ENCODE measurements at places on chromosomes 2 and 18. TPM values are rescaled to one million over a fixed set of nuclear protein-coding genes. Genes with fewer than 3 reads are reported as not detected.

The BOLA3 gene
- 85.4 TPM for total RNA-seq

The MAT2A gene
- total RNA-seq = 364 TPM

The FSHR gene
- not detected for total RNA-seq

The TIA1 gene
- 111 TPM for total RNA-seq

- no peaks in the 10 kb centered on the region for H3K27me3 ChIP-seq
- no peak for DNase-seq
- peaks cover 39% of the 10 kb centered on the region for H3K4me1 ChIP-seq
Measured at GRCh38 chr2:68762665-68763064, 28.1 kb downstream of the ARHGAP25 start.

DNA sequence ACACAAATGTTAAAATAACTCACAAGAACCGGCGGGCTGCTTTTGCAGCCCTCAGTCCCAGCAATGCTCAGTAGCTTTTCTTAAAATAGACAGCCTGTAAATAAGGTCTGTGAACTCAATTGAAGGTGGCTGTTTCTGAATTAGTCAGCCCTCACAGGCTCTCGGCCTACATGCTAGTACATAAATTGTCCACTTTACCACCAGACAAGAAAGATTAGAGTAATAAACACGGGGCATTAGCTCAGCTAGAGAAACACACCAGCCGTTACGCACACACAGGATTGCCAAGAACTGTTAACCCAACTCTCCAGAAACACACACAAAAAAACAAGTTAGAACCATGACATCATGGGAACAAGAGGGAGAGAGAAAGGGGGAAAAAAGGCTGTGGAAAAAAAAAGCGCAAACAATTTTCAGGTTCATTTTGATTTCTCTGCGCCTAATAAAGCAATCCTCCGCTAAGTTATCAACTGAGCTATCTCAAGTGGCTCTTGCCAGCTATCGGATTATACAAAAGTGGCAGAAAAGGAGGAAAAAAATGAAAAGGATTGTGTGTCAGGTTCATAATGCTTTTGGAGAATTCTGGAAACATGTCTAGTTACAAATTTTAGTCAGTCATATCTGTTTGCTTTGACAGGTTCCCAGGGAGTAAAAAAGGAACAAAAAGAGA lies 89.1 kb downstream of the ZEB2 start:
- no peaks in the 10 kb centered on the region for H3K27me3 ChIP-seq
- no peak overlapping the region for H3K4me3 ChIP-seq
- H3K27ac ChIP-seq = no peak overlapping the region
- H3K4me1 ChIP-seq = peaks cover 21% of the 10 kb centered on the region
- DNase-seq = peak; percentile 19

DNA sequence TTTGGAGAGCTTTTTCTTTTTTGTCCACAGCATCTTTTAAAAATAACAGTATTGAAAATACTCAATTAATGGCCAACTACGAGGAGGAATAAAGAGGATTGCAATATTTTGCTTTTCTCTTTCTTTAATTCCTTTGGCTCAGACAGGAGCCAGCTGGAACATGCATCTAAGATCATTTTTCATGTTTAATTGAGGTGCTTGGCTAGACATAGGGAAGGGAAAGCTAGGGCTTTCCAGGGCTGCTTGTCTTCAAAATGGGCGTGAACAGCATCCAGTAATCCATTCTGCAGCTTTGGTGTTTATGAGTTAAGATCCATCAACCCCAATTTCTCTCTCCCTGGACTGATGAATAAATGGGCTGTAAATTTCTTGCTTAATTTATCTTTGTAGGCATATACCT lies 323.0 kb downstream of the PTPRM start:
- peaks cover 14% of the 10 kb centered on the region for H3K4me1 ChIP-seq
- no peaks in the 10 kb centered on the region for H3K36me3 ChIP-seq
- H3K27ac ChIP-seq = no peak overlapping the region
- no peak for DNase-seq
- no peaks in the 10 kb centered on the region for H3K27me3 ChIP-seq

GRCh38 chr2:217789736-217790181 lies 213.0 kb downstream of the TNS1 start:
- H3K4me3 ChIP-seq = no peak overlapping the region
- no peak overlapping the region for H3K27ac ChIP-seq
- no peaks in the 10 kb centered on the region for H3K4me1 ChIP-seq
- no peaks in the 10 kb centered on the region for H3K27me3 ChIP-seq
- H3K36me3 ChIP-seq = peaks cover 3% of the 10 kb centered on the region
- no peak for DNase-seq

DNA sequence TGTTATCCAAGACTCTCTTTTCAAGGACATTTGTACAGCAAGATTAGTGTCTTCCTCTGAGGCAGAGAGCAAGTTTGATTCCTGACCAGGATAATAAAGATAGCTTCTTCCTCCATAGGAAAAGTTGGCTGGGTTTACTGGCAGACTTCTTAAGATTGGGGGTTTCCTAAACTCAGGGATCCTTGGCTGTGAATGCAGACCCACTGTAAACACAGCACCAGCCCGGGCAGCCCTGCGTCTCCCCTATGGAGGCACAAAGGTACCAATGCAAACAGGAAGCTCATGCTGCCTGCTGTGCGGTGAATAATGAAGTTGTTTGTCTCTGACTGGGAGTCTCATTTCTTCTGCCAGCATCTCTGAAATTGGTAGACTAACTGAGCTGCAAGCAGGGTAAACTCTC lies 96.2 kb upstream of the ARHGAP28 start:
- H3K4me1 ChIP-seq = no peaks in the 10 kb centered on the region
- H3K4me3 ChIP-seq = no peak overlapping the region
- no peak for DNase-seq
- H3K27ac ChIP-seq = no peak overlapping the region
- H3K36me3 ChIP-seq = no peaks in the 10 kb centered on the region

DNA sequence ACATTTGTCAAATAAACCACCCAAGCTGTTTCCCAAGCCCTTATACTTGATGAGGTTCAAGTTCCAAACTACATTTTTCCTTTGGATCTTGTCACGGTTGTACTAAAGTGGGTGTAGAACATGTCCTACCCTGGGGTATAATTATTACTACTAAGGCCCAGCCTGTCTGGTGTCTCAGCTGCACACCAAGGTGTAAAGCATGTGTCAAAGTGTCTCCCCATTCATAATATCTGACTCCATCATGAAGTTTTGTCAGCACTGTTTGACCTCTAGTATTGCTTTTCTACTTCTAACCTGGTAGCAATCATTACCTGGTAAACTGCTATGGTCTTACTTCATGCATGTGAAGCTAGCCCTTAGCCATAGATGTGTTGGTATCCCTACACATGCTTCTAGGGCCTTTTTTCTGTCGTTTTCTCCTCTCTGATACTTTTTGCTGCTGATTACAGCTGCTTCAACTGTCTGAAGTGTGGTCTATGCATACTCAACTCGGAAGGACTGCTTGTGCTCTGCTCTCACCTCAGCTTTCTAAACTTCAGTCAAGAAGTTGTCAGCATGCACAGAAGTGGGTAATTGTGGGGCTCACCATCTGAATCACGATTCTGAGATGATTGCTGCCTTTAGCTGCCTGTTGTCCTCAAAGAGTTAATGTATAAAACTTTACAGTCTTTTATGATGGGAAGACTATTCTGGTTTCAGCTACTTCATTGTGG lies 445.7 kb upstream of the TRIB2 start:
- no peak overlapping the region for H3K4me3 ChIP-seq
- no peak overlapping the region for H3K27ac ChIP-seq
- H3K4me1 ChIP-seq = no peaks in the 10 kb centered on the region

DNA sequence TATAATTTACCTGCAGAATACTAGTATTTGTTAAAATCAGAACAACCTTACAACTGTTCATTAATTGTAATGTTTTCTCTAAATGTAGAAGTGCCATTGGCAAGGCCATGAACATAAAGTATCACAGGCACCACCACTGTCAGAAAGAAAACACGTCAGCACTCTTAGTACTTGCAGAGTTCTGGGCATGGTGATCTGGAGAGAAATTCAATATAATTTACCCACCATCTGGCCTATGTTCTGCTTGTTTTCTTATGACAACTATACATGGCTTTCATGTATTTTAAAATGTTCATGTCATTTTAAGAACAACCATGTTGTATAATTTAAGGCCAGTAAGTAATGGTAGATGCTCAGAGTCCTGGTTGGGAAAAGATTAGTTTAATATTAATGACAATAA lies 114.2 kb upstream of the SULT1C3 start:
- H3K4me3 ChIP-seq = no peak overlapping the region
- no peak for DNase-seq
- no peak overlapping the region for H3K27ac ChIP-seq

DNA sequence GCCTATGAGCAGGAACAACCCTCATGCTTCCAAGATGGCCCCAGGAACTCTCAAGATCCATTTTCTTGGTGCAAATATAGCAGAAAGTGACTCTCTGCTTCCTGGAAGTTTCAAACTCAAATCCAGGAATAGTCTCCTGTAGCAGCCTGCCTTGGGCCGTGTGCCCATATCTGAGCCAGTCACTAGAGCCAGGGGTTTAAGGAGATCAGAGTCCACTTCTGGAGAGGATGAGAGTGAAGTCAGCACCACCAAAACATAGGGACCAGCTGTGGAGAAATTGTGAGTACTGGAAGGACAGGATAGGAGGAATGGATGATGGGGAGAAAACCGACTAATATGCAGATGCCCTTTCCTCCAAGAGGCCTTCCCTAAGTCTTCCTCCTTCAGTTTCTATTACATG lies 33.2 kb downstream of the PSD4 start:
- no peaks in the 10 kb centered on the region for H3K27me3 ChIP-seq
- H3K36me3 ChIP-seq = no peaks in the 10 kb centered on the region
- H3K4me1 ChIP-seq = peaks cover 75% of the 10 kb centered on the region
- DNase-seq = no peak
- no peak overlapping the region for H3K4me3 ChIP-seq

- no peak overlapping the region for H3K4me3 ChIP-seq
- no peak for DNase-seq
- no peaks in the 10 kb centered on the region for H3K36me3 ChIP-seq
- H3K27me3 ChIP-seq = no peaks in the 10 kb centered on the region
- no peak overlapping the region for H3K27ac ChIP-seq
Measured at GRCh38 chr18:26466026-26466425, 82.3 kb downstream of the KCTD1 start.

DNA sequence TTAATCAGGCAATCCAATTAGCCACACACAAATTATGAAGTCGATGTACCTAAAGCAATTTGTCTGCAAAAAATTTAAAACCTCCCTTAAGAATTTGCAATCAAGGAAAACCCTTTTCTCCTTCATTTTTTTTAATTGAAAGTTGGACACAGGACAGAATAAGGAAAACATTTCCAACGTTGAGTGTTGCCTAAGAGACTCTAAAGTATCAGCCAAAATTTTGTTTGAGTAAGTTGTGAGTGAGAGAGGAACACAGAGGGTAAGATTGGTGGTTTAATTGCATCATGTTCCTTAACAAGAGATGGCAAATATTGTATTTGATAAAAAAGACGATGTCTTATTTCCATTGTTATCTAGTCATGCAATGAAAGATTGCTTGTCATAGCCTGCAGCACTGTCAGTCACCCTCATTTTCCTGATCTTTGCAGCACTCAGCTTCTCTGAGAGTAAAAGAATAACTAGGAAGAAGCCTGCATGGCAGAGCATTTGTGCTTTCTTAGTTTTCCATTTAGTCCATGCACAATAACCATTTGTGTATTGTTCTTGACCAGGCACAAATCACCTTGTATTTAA lies 115.5 kb downstream of the ICOS start:
- no peak overlapping the region for H3K27ac ChIP-seq
- H3K4me3 ChIP-seq = no peak overlapping the region
- no peaks in the 10 kb centered on the region for H3K4me1 ChIP-seq

DNA sequence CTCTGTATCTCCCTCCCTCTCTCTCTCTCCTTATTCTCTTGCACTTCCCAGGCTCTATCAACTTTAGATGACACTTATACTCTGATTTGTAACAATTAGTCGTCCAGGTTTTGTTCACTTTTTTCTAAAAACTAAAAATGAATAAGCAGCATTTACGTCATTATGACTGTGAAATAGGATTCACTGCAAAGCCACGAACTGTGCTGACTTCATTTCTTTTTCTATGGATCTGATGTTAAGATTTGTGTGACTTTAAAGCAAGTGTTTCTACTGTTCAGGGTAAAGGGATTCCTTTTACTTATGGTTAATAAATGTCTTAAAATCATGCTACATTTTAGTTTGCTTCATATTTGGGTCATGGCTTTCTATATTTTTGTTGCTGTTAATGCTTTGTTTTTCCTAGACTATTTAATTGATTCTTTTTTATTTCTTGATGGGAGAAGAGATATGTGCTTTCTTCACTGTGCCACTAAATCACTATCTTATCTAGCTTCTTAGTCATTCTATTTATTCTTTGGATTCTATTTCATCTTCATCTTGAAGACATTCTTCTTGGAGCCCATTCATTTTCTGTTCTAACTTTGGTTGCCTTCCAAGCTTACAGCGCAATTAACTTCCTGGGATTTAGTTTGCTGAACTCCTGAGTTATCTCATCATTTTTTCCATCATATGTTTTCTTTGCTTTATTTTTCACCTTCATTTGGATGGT lies 480.4 kb upstream of the TRIB2 start:
- H3K4me1 ChIP-seq = peaks cover 6% of the 10 kb centered on the region
- H3K27ac ChIP-seq = no peak overlapping the region
- no peak overlapping the region for H3K4me3 ChIP-seq

GRCh38 chr18:23872701-23873550 lies 141.6 kb upstream of the TTC39C start:
- no peaks in the 10 kb centered on the region for H3K27me3 ChIP-seq
- H3K27ac ChIP-seq = no peak overlapping the region
- H3K4me1 ChIP-seq = no peaks in the 10 kb centered on the region
- no peak for DNase-seq
- H3K4me3 ChIP-seq = no peak overlapping the region
- no peaks in the 10 kb centered on the region for H3K36me3 ChIP-seq
